Head of caudate nucleus (tissue), 42 donors: ENCODE measurements at places on chromosomes 2 and 18.

GRCh38 chr2:146123256-146123655, 1603.3 kb upstream of the ZEB2 start:
- DNase-seq, result no peak

- no peak for DNase-seq
These were observed 121.8 kb downstream of the SPHKAP start for GRCh38 chr2:228059735-228060134.

DNA sequence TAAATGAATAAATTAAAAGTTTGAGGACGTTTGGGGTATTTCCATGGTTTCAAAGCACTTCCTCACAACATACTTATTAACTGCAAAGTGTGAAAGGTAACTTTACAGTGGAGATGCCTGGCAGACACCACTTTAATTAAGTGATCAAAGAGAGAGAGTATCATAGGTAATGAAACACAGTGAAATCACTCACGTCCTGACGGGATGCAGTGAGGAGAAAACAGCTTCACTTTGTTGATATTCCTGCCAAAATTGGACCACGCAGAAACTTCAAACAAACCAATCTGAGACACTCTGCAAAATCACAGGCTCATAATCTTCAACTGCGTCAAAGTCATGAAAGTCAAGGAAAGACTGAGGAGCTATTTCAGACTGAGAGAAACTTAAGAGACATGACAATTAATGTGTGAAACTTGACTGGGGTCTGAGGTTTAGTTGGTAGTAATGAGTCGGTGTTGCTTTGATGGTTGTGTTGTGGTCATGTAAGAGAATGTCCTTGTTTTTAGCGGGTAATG, 66.0 kb upstream of the ITGB6 start:
- no peak for DNase-seq

- no peak for DNase-seq
These were observed 204.3 kb downstream of the HDAC4 start for GRCh38 chr2:239196474-239197021.

- no peak for DNase-seq
These were observed 357.9 kb downstream of the THSD7B start for GRCh38 chr2:137123226-137123625.

- DNase-seq, result no peak
These were observed 123.8 kb upstream of the FSHR start for GRCh38 chr2:49278141-49278540.

- DNase-seq, result no peak
These were observed 5.6 kb upstream of the ASB1 start for GRCh38 chr2:238420878-238421694.
